Left lung (tissue), 14 donors: ENCODE measurements at places on chromosomes 7 and 10.

GRCh38 chr10:83995738-83996331, 143.5 kb upstream of the GHITM start:
- no peak for DNase-seq

DNA sequence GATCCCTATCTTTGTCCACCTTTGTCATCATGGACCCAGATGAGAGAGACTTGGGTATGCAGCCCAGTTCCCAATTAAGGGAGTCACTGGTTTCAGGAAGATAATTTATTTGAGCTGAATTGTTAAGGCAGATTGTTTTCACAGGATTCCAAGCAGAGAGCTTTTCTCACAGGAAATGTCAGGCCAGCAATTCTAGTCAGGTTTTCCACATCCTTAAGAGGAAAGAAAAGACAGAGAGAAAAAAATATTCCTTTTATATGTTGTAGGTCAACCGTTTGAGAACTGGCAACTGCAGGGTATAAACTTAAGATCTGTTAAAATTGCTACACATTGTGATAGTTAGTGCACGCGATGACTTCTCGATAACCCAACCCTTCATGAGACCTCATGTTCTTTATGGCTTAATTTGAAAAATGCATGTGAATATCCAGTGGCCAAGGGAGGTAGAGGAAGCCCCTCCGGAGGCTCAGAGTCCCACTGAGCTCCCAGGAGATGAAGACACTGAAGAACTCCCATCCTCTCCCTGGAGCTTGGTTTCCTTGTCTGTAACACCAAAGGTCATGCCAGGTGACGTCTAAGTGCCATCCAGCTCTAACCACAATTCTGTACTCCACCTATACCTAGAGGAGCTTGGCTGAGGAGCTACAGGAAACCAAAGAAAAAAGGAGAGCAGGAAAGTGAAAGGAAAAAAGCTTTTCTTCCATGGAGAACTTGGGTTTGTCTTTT, 45.6 kb downstream of the MINDY4 start:
- no peak for DNase-seq

GRCh38 chr7:953547-954327, 743 bp downstream of the ADAP1 start:
- DNase-seq: peak; percentile 76

DNA sequence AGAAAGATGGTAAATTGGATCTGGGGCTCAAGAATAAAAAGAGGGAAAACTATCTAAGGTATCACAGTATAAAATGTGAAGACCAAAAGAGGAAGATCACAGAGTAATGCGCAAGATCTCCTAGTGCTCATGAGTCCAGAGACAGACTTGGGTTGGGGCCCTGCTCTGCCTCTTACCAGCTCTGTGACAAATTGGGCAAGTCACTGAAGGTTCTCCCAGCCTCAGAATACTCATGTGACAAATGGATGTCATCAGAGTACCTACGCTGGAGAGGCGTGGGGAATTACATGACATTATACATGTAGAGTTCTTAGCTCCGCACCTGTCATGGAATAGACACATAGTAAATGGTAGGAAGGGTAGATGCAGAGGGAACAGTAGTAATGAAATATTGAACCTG, 124.4 kb downstream of the DOCK4 start:
- DNase-seq: peak; percentile 61

DNA sequence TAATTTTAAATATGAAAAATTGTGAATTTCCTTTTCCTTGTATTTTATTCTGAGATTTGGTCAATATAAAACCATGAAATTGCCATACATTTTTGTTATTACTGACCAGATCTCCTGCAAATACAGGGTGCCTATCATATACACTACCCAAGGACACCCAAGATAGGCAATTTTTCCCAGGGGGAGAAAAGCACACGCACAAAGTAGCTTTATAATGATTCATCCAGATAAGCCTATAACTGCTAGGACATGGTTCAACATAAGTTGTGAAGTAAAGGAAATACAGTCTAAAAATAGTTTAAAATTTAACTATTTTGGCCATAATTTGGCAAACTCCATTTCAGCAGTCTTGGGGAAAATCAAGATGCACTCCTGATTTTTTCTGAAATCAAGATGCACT, 4.8 kb downstream of the RUFY2 start:
- DNase-seq: no peak

DNA sequence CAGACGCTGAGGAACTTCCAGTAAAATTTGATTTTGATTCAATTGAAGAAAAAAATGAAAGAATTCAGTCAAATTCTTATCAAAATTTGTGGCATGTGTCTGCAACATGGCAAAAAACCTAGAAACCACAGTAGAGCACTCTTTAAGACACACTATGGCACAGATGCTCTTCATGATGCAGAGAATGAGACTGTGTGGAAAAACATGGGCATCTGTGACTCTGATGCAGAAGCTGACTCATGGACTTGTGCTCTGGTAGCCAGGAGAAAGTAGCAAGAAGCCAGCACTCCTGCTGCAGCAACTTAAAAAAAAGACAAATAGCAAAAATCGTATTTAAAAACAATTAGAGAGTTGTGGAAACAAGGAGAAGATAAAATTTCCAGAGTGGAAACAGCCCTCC, 8.9 kb upstream of the KCNK18 start:
- DNase-seq: no peak

GRCh38 chr10:35438718-35439571, 102.6 kb downstream of the CCNY start:
- no peak for DNase-seq

GRCh38 chr7:149125863-149126661, at the start of gene ZNF425:
TSS of gene ZNF425 (minus strand) at chr7:149126324. CDS start at chr7:149126213, 111 bp downstream.
- DNase-seq: peak; percentile 100

- DNase-seq: no peak
Measured at GRCh38 chr10:125035136-125035535, 93.2 kb downstream of the ZRANB1 start.

GRCh38 chr7:101877882-101878591, 60.6 kb downstream of the CUX1 start:
- no peak for DNase-seq

DNA sequence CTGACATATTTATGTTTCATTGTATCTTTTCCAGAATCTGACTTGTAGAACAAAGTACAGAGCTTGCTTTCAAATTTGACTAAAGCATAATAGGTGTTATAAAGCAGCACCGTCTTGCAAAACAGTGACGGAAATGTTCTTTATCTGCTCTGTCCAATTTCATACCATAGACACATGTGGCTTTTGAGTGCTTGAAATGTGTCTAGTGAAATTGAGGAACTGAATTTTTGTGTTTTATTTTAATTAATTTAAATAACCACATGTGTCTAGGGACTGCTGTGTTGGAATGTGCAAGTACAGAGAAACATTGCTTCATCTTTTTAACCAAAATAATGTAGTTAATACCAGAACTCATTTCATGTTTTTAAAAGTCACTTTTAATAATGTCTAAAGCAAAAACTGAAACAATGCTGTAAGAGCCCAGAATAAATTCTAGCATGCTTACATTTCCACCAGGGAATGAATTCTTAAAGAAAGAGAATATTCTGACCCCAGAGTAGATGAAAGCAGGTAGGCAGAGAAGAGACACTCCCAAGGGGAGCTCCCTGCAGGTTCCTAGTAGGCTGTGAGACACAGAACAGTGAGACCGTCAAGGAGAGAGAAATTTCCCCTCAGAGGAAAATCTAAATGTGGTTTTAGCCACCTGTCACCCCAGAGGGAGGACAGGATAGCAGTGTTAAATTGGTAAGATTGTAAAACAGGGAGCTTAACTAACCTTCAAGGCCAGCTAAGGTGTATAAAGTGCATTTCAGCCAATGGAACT, 175.3 kb upstream of the KMT2E start:
- no peak for DNase-seq

GRCh38 chr10:91034494-91035159, 113.7 kb upstream of the ANKRD1 start:
- DNase-seq: no peak

DNA sequence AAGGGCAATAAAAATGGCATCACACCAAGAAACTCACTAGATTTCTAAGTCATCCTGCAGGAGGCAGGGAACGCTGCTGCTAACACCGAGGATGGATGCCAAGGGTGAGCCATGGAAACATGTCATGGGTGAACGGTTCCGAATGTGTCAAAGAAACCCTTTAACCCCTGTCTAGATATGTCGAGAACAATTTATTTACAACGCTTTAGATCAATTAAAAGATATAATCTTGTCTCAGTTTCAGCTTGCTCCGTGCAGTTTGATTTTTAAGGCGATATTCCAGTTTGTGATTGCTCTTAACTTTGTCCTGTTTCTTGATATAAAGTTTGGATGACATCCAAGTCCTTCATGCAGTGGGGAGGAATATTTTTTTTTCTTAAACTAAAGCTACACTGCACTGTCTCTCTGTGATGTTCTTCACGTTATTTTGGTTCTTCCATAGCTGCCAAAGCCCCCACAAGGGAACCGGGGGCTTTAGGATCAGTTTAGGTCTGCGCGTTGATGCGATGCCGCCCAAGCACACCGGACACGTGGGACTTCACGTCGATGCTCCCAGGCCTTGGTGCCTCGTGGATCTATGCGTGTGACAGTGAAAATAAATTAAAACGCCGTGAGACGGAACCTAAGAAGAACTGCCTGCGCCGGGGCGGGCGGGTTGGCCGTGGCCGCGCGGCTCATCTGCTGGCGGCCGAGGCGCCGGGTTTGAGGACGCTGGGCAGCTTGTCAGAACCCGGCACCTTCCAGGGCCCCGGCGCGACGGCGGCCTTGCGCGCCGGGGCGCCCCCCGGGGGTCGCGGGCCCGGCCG, 220.3 kb downstream of the PHTF2 start:
- peak; percentile 74 for DNase-seq

DNA sequence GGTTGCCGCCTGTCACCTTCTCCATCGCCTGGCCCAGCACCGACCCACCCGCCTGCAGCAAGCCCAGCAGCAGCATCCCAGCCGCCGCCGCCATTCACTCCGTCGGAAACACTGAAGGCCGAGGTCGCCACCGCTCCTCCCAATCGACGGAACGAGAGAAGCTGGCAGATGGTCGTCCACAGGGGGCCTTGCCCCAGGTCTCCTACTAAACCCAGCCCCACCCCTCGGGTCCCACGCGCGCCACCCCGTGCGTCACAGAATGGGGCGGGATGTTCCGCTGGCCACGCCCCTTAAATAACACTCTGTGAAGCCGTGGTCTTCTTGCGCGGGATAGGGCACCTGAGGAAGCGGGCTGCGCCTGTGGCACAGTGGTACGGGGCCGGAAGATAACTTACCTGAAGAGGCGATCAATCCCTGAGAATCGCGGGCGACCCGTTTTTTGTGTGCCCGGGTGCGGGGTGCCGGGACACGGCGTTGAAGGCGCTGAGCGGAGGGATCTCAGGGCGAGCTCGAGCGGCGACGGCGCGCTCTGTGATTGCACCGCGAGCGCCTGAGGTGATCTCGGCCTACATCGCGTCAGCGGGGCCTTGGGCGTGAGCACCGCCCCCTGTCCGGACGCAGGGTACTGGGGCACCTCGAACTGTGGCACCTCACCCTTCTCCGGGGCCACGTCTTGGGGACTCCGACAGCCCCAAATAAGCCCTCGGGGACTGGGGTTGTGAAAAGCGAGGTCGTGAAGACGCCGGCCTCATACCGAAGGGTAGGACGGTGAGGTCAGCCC, at the start of gene CYP51A1:
TSS of gene CYP51A1 (minus strand) at position 207 of the 781 bp plus-strand sequence. CDS start at position 94, 113 bp downstream.
- peak; percentile 93 for DNase-seq

DNA sequence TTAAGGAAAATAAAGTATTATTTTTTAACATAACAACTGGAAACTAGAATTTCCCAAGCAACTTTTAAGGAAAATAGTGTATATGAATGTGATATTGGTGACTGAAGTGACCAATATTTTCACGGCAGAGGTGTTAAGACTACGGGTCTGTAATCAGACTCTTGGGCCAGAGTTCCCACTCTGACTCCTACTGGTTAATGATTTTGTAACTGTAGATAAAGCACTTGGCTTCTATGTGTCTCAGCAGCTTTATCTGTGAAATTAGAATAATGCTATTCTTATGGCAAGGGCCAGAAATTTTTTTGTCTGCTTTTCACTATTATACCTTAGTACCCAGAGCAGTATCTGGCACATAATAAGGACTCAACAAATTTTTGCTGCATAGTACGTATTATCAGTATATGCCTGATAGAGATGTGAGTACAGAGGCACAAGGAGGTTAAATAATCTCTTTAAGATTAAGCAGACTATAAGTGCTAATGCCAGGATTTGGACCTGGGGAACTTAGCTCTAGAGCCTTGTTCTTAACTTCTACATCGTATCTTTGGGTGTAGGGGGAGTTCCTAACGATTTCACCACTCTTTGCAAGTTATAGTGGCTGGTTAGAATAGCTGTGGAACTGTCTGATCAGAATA, 186.1 kb upstream of the SLC26A5 start:
- DNase-seq: no peak

- no peak for DNase-seq
Measured at GRCh38 chr7:78587443-78588044, 789.0 kb downstream of the PHTF2 start.

DNA sequence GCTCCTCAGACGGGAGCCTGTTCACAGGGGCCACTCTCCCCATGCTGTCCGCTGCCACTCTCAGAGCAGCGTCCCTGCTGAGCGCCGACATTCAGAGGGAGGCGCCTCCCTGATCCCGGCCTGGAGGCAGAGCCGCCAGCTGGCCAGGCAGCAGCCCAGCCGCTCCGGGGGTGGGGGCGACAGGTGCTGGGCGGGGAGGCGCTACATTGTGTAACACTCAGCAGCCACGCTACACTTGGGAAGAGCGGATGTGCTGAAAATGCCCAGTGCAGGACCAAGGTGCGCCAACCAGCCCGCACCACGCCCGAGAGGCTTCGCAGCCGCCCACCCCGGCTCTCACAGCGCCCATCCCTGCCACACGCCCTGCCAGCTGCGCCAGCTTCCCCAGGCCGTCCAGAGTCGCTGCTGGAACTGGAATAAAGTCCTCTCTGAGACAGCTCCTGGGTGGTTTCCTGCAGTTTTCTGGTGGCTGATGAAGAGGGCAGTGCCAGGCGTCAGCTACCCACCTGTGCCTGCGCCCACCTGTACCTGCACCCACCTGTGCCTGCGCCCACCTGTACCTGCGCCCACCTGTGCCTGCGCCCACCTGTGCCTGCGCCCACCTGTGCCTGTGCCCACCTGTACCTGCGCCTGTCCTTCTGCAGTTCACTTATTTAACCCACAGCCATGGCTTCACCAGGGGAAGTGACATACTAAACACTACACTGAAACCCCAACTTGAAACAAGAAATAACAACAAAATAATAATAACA, 25.7 kb downstream of the STK32C start:
- DNase-seq: no peak

- DNase-seq: no peak
Measured at GRCh38 chr7:30212701-30213111, 71.7 kb upstream of the ZNRF2 start.

- DNase-seq: no peak
Measured at GRCh38 chr10:126844406-126844805, 60.8 kb upstream of the DOCK1 start.

DNA sequence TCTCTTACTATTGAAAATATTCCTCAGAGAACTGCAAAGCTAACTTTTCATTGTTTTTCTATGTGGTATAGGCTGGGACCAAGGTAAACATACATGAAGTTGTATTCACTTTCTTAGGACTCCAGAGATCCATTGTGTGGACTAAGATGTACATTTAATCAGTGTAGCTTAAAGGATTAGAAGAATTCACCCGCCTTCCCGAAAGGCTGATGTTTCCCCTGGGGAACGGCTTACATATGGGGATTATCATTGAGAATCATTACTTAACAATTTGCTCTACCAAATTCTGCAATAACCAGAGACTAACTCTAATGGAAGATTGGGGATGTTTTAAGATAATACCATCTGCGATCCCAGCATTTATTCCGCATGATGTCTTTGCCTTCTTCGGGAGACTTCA, 257.1 kb upstream of the KIAA1217 start:
- no peak for DNase-seq
